GDM1 (cell line): ENCODE measurements at places on chromosomes 4 and X.

- DNase-seq, result no peak
These were observed 77.9 kb downstream of the CXXC4 start for GRCh38 chr4:104416725-104417356.

DNA sequence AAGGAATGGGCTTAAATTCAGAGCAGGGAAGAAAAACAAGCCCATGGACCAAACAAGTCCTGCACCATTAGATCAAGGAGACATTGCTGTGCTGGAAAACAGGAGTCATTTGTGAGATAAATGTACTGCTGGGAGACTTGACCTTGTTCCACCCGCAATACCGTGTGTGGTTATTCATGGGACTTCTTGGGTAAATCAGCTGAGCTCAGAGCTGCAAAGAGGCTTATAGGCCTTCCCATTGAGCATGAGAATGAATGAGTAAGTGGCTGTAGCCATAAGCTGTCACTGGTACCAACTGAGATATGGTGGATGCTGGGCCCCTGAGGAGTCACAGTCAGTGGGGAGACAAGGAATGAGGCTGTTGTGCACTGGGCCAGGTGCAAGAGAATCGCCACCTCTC lies 2.3 kb upstream of the CYTL1 start:
- DNase-seq, result no peak

GRCh38 chrX:149010013-149010852 lies 494.9 kb downstream of the IDS start:
- no peak for DNase-seq

GRCh38 chrX:19556202-19556601 lies 40.9 kb upstream of the MAP3K15 start:
- no peak for DNase-seq

DNA sequence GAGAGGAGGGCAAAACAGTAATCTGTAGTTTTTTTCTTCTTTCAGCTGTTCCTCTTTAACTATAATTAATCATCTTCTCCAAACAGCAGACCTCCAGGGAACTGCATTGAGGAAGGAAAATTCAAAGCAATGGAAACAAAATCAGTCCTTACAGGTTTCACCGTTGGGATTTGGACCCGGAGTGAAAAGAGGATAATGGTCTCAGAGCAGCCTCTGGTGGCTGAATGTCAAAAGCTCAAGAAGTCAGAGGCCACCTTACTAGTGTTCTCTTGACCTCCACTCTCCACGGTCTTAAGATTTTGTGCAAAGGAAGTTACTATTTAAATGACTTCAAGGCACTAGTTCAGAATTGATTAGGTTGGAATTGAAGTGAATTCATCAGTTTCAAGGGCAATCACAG lies 16.0 kb upstream of the MID1 start:
- DNase-seq, result no peak

GRCh38 chr4:8215001-8215427 lies 15.9 kb downstream of the SH3TC1 start:
- no peak for DNase-seq

DNA sequence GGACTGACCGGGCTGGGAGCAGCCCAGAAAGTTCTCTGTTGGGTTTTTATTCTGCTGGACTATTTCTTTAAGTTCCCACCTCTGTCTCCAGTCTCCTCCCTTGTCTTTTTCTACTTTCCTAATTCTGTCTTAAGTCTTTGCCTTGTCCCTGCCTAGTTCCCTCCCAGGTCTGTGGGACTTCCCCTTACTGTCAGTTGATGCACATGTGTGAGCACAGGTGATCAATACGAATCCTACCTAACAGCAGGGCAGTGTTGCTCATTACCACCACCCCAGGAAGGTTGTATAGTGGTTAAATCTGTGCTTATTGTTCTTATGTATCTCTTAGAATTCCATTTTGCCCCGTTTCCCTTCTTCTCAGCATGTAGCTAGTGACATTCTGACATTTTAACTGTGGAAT lies 62.1 kb downstream of the GALNTL6 start:
- DNase-seq, result no peak

DNA sequence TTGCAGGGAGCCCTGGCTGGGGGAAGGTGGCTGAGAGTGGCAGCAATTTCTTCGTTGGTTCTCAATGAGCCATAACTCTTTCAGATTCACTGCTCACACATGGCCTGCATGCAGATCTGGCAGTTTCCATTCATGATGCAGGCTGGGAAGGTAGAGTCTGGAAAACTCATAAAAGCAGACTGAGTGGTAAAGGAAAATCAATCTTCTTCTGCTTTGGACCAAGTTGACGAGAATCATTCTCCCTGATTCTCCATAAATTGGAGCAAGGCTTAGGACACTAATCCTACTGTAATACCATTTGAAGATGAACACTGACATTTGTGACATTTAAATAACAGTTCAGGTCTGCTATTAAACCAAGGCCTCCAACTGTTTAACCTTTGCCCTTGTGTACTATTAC lies 35.3 kb upstream of the HAND2 start:
- DNase-seq, result no peak

GRCh38 chrX:133979641-133980230 lies 5.7 kb downstream of the GPC3 start:
- DNase-seq, result no peak

GRCh38 chrX:130861462-130861861 lies 41.5 kb downstream of the ENOX2 start:
- DNase-seq, result no peak

DNA sequence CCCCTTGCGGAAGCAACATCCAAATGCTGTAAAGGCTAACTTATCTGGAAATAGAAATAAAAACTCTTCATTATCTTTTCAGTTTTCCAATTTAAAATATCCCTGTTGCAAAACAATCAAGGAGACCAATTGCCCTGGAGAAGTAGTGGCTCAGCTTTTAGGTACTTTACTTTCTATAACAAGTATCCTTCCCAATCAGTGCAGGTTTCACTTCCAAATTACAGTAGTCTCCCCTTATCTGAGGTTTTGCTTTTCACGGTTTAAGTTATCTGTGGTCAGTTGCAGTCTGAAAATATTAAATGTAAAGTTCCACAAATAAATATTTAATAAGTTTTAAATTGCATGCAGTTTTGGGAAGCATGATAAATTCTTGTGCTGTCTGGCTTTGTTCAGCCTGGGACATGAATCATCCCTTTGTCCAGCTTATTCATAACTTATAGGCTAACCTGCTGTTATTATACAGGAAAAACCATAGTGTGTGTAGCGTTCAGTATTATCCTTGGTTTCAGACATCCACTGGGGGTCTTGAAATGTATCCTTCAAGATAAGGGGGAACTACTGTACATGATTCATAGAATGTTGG lies 973.1 kb upstream of the GRID2 start:
- no peak for DNase-seq

DNA sequence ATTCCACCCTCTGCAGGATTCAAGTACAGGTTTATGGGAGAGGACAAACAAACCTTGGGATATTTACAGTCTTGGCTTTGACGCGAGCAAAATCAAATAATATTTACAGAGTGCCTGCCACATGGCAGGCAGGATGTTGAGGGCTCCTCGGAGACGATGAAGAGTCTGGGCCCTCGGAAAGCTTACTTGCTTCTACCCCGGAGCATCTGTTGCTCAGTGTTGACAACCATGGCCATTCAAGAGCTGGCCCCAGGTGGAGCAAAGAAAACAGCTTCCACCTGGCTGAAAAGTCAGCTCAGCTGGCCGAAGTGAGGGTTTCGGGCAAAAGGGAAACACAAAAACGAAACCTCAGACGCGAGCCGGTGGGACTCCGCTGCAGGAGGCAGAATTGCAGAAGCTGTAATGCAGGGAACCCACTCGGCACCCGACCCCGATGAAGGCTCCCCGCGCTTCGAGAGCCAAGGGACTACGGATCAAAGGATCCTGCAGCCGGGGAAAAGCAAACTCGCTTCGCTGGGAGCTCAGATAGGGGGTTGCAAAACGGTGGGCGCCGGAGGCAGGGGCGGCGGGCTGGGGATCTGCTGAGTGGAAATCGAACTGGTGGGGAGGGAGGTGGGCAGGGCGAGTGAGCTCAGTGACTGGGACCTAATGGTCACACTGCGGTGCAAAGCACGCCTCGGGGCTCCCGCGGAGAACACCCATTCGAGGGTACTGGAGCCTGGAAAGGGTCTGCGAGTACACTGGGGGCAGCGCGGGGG lies 805 bp downstream of the ATP8A1 start:
- peak; percentile 34 for DNase-seq

DNA sequence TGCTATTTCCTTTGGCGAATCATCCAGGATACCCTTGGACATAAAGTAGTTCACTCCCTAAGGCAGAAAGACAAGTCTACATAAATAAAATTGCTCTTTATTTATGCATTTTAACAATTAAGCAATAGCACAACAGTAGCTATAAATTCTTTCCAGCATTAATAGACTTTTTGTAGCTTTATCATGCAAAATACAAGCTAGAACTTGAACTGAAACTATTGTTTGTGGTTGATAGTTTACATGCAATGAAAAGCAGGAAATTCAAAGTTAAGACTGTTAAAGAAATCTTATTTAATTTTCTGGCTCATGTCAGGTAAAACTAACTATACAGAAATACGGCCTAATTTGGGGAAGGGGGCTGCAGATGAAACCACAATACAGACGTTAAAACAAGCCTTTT lies 42.3 kb downstream of the FBXO8 start:
- no peak for DNase-seq

GRCh38 chrX:48003367-48003757 lies 427 bp downstream of the ZNF182 start:
- no peak for DNase-seq

- DNase-seq, result no peak
These were observed 372.7 kb downstream of the SH2D1A start for GRCh38 chrX:124719060-124719459.

DNA sequence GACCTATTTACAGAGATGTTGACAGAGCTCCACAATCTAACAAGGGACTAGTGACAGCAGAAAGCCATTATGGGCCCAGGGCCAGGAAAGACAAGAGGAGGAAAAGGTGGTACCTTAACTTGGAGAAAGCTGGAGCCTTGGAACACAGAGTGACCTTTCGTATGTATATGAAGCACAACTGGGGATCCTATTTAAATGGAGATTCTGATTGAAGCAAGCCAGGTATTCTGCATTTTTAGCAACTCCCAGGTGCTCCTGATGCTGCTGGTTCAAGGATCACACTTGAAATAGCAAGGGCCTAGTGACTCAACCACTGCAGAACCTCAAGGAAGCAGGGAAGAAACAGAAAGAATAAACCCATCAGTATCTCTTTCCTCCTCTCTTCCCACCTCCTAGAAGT lies 99.4 kb downstream of the TMEM47 start:
- DNase-seq, result no peak

DNA sequence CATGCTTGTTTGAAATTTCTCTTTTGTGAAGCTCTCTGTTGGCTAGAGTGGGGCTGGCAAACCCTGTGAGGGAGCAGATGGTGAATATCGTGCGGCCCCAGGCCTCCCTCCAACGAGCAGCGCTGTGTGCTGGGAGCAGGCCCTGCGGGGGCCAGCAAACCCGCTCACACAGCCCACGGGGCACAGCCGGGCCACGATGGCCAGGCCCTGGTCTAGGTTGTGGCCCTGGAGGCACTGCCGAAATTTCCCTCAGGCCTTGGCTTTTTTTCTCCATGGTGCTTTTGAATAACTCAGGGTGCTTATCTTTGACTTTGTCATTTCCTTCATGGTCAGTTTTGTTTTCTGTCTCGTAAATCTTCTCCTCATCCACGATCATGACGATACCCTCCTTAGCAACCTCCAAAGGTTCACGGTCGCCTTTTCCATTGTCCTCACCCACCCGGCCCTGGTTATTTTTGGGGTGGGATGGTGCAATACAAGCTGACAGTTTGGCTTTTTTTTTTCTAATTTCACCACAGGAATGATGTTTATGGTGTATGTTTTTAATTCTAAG lies 20.7 kb downstream of the PCGF3 start:
- DNase-seq, result no peak

GRCh38 chr4:143586080-143586479 lies 72.6 kb downstream of the SMARCA5 start:
- DNase-seq, result no peak

- peak; percentile 74 for DNase-seq
These were observed 6.2 kb upstream of the IQSEC2 start for GRCh38 chrX:53287493-53288138.

GRCh38 chrX:136778916-136779315 lies 1.8 kb downstream of the ARHGEF6 start:
- DNase-seq, result no peak

DNA sequence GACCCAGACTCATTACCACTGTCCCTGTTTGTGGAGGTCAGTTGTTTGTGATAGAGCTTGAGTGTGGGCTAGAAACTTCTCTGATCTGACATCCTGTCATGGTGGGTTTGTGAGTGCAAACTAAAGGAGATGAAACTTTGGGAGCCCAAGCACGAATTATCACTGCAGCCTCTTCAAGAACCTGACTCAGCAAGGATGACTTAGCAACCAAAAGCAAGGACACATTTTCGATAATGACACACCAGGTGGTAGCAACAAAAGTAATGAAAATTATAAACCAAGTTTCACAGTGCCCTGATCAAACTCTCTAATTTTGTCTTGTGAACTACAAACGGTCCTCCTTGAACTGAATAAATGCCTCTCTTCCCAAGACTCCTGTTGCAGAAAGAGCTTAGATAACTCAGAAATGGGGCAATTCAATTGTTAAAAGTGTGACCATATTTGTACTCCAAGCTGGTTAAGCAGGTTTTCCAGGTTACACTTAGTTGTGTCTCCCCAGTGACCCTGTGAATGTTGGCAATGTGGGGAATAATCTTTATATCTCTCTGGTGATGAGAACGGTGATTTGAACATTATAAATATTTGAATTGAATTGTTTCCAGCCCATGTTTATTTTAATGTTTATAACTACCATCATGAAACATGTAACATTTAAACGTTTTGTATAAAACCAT lies 52.6 kb upstream of the ATP8A1 start:
- DNase-seq, result no peak

DNA sequence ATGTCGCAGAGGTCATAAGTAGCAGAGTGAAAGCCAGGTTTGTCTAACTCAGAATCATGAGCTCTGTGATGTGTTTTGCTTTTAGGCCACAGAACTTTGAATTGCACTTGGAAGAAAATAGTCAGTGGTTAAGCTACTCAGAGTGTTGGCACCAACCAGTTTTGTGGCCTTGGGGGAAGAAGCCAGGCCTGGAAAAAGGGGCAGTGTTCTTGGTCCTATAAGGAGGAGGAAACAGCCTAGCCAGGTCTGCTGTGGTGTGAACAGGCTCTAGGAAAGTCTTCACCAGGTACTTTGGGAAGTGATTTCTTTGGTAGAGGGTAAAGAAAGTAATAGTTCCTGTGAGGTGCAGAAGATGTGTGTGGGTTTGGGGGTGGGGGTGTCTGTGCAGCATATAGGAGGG lies 49.2 kb downstream of the FHIP1A start:
- no peak for DNase-seq

- no peak for DNase-seq
These were observed 885.7 kb upstream of the ADGRL3 start for GRCh38 chr4:60314416-60314815.

GRCh38 chr4:84502955-84503373 lies 3.9 kb upstream of the NKX6-1 start:
- no peak for DNase-seq

- DNase-seq, result no peak
These were observed 167.9 kb downstream of the CAMK2D start for GRCh38 chr4:113593400-113594230.
